ENCODE measurements at places on chromosomes 3 and 15.

DNA sequence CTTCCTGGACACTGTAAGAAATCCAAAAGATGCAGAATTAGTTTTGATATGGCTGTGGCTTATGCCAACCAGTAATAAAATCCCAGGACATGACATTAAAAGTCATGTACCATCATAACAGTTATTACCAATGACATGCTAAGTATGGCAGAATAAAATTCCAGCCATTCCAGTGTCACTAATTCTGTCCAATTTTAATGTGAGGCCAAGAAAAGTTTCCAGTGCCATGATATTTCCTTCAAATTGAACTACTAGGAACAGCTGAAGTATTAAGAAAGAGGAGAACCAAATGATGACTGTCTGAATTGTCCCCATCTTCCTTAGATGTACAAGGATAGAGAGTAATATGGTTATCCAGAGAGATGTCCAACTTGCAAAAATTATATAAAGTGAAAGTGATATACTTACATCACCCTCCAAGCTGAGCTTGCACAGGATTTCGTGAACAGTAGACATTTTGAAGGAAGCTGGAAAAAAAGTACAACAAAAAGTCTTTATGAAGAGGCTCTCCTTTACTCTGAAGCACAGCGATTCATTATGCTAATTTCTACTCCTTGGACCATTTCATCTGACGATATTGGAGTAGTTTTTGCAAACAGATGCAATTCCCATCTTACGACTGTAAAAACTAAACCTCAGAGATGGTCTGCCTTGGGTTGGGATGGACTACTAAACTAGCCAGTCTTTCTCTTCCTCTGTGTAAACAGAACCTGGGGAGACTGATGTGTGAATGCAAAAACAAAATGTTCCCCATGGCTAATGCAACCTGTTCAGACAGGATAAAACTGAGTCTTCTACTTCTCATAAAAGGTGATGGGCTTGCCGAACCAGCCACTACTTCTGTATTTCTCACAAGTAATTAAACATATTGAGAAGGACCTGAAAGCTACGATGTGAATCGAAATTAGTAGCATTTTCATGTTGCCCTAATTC lies 11.9 kb downstream of the ANXA2 start:
- no peak for DNase-seq

DNA sequence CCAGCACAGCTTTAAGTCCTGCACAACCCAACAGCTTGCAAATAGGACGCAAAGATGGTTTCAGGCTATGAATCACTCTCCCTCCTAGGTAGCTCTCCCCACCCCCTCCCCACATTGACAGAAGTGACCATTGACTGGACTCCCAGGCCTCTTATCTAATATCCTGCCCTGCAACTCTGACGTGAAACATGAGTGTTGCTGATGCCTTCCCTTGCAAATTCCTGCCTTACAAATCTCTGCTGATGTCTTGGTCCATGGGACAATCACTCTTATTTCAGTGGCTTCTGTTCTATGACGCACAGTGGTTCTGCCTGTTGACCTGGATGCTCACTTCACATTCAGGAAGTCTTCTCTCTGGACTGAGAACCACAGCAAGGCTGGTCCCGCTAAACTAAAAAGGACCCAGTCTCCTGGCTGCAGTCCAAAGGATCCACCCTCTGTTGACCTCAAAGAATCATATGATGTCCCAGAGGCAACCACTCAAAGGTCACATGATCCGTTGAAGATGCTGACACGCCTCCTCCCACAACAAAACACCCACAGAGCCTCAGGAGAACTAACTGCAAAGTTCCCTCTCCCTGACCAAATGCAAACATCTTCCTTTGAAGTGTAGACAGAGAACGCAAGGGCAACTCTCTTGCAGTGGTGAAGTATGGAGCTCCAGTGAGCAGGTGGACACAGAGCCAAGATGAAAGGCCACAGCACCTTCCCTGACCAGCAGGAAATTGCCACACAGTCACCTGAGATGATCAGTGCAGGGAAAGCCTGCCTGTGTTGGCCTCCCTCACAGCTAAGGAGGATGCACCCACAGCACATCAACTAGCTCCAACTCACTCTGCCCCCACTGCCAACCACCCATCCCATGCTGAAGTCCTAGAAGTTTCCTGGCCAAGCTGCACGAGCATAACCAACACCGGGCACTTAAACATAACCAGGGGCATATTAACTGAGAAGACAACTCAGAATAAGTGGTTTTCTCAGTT lies 112.3 kb downstream of the ADAMTS17 start:
- DNase-seq = no peak

GRCh38 chr15:74365598-74366445 lies 1.6 kb downstream of the CYP11A1 start:
- DNase-seq = peak; percentile 83

- no peak for DNase-seq
Observed at GRCh38 chr3:38376098-38376816, 29.7 kb downstream of the XYLB start.

All from trophoblast cell (in vitro differentiated cells and primary cell).